ENCODE measurements at places on chromosomes 16 and 17. TPM values are rescaled to one million over a fixed set of nuclear protein-coding genes. Genes with fewer than 3 reads are reported as not detected.

Gene CDC27
- polyA plus RNA-seq, result 85.5 TPM

Gene WNT3
- 3.4 TPM for polyA plus RNA-seq

Gene VAT1L
- 11.0 TPM for polyA plus RNA-seq

Gene RHBDL1
- polyA plus RNA-seq, result 9.2 TPM

Gene CTRL
- 12.8 TPM for polyA plus RNA-seq

Gene COL1A1
- 22.4 TPM for polyA plus RNA-seq

Gene CD300LB
- not detected for polyA plus RNA-seq

Gene ATP1B2
- 35.3 TPM for polyA plus RNA-seq

Gene NPIPA3
- 0.57 TPM for polyA plus RNA-seq

Gene PNPO
- polyA plus RNA-seq, result 5.0 TPM

Gene AGRP
- not detected for polyA plus RNA-seq

Gene CSH2
- polyA plus RNA-seq, result 0.43 TPM

Gene TCAP
- 0.80 TPM for polyA plus RNA-seq

Gene UMOD
- polyA plus RNA-seq, result not detected

Gene CDH11
- 1.4 TPM for polyA plus RNA-seq

Gene LYZL6
- polyA plus RNA-seq, result not detected

Gene KRTAP3-2
- polyA plus RNA-seq, result not detected

Gene TMEM235
- not detected for polyA plus RNA-seq

Gene NUFIP2
- polyA plus RNA-seq, result 22.2 TPM

Gene FNDC8
- not detected for polyA plus RNA-seq

Gene CD68
- polyA plus RNA-seq, result not detected

Gene TNFRSF17
- polyA plus RNA-seq, result not detected

Gene TBC1D3C
- polyA plus RNA-seq, result not detected

Gene TBC1D3H
- not detected for polyA plus RNA-seq

Gene PPL
- polyA plus RNA-seq, result 10.6 TPM

Gene BICDL2
- 12.7 TPM for polyA plus RNA-seq

Gene MILR1
- not detected for polyA plus RNA-seq

Gene NFAT5
- 10.6 TPM for polyA plus RNA-seq

Gene DRC7
- not detected for polyA plus RNA-seq

Gene SLC7A6
- 15.0 TPM for polyA plus RNA-seq

Gene EVPLL
- polyA plus RNA-seq, result 0.18 TPM

Gene MYH2
- polyA plus RNA-seq, result 7.5 TPM

All from GM23338 (cell line).